ENCODE measurements at places on chromosomes 2 and 18.

- no peak overlapping the region for H3K4me3 ChIP-seq
- no peaks in the 10 kb centered on the region for H3K27me3 ChIP-seq
- no peaks in the 10 kb centered on the region for H3K36me3 ChIP-seq
- DNase-seq: peak; percentile 63
Measured at GRCh38 chr2:105114551-105114950, 76.7 kb downstream of the MRPS9 start.

DNA sequence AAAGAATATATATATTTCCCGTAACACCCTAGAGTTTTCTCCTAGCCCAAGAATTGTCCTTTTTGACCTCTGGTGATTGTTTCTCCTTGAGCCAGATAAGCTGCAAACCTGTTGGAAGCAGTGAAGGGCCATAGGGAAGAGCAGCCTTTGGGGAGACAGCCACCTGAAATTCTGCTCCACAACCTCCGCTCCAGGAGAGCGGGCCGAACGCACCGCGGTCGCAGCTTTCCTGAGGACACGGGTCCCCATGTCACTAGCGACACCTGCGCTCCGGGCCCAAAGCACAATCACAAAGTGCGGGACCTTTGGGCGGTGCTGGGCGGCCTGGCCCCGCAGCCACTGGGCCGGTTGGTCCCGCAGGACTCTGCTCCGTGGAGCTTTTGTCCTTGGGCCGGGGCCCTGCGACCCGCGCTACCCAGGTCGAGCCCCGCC, 557 bp upstream of the DSG2 start:
- peaks cover 7% of the 10 kb centered on the region for H3K4me1 ChIP-seq
- no peaks in the 10 kb centered on the region for H3K36me3 ChIP-seq
- no peak overlapping the region for H3K27ac ChIP-seq
- DNase-seq: no peak

GRCh38 chr2:150465703-150466569, 21.5 kb downstream of the RND3 start:
- no peaks in the 10 kb centered on the region for H3K4me1 ChIP-seq
- H3K4me3 ChIP-seq: no peak overlapping the region
- H3K27ac ChIP-seq: peak overlapping the region; percentile 78
- H3K27me3 ChIP-seq: no peaks in the 10 kb centered on the region
- DNase-seq: no peak

- H3K4me1 ChIP-seq: peaks cover 2% of the 10 kb centered on the region
- no peaks in the 10 kb centered on the region for H3K36me3 ChIP-seq
- no peak overlapping the region for H3K27ac ChIP-seq
- H3K4me3 ChIP-seq: no peak overlapping the region
- no peak for DNase-seq
Measured at GRCh38 chr2:204340511-204340910, 204.8 kb upstream of the PARD3B start.

- H3K27ac ChIP-seq: no peak overlapping the region
- no peak overlapping the region for H3K4me3 ChIP-seq
- H3K4me1 ChIP-seq: peaks cover 9% of the 10 kb centered on the region
- peaks cover 33% of the 10 kb centered on the region for H3K36me3 ChIP-seq
- DNase-seq: no peak
Measured at GRCh38 chr18:23573020-23573419, 13.3 kb downstream of the NPC1 start.

- no peaks in the 10 kb centered on the region for H3K4me1 ChIP-seq
- no peaks in the 10 kb centered on the region for H3K36me3 ChIP-seq
- no peak overlapping the region for H3K27ac ChIP-seq
- no peak for DNase-seq
- H3K4me3 ChIP-seq: no peak overlapping the region
Measured at GRCh38 chr2:226080334-226080733, 680.8 kb downstream of the NYAP2 start.

GRCh38 chr2:220168891-220169546, 541.6 kb downstream of the SLC4A3 start:
- H3K27me3 ChIP-seq: no peaks in the 10 kb centered on the region
- H3K27ac ChIP-seq: no peak overlapping the region
- H3K4me3 ChIP-seq: no peak overlapping the region

- no peak overlapping the region for H3K4me3 ChIP-seq
- DNase-seq: no peak
- H3K27me3 ChIP-seq: no peaks in the 10 kb centered on the region
- H3K4me1 ChIP-seq: no peaks in the 10 kb centered on the region
- H3K36me3 ChIP-seq: no peaks in the 10 kb centered on the region
Measured at GRCh38 chr2:19021721-19022120, 336.7 kb downstream of the OSR1 start.

DNA sequence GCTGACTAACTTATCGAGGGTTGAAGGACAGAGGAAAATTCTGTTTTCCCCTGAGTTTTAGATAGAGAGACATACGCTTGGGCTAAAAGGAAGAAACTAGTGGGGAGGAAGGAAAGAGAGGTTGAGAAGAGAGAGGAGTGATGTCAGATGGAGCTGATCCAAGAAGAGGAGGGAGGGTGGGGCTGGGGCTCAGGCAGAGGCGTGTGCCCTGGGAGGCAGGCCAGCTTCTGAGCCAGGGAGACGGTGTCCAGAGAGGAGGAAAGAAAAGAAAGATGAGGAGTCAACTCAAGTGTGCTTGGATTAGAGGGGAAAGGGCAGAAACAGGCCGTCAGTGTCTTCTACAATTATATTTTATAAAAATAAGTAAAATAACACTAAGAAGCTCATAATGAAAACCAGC, 56.2 kb downstream of the EMILIN2 start:
- H3K36me3 ChIP-seq: no peaks in the 10 kb centered on the region
- H3K4me1 ChIP-seq: peaks cover 55% of the 10 kb centered on the region
- H3K27ac ChIP-seq: peak overlapping the region; percentile 93
- H3K27me3 ChIP-seq: peaks cover 9% of the 10 kb centered on the region

DNA sequence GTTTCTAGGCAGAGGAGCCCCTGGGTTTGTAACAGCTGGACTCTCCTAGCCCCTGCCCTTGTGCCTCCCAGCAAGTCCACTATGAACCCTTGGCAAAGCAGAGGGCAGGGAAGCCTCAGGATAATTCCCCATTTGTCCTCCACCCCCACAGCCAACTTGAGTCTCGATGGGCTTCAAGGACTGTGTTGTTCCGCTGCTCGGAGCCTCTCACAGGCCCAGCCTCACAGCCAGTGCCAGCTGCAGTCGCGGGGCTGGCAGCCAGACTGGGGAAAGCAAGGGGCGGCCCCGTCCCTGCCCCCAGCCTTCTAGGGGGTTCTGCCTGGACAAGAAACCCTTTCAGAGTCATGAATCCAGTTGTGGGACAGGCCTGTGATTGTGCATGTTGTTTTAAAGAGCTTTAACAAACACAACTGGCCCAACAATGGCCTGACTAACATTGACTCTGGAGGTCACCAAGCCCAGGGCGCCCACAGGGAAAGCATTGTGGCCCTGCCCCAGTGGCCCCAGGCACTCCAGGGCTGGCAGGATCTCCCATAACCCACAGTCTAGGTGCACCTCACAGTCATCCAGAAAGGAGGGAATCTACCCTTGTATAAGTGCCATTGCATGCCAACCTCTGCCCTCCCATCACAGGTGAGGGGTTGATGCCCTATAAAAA, 71.8 kb upstream of the DAPL1 start:
- peaks cover 57% of the 10 kb centered on the region for H3K4me1 ChIP-seq
- DNase-seq: peak; percentile 59
- H3K27ac ChIP-seq: no peak overlapping the region
- no peaks in the 10 kb centered on the region for H3K27me3 ChIP-seq
- H3K4me3 ChIP-seq: no peak overlapping the region
- H3K36me3 ChIP-seq: no peaks in the 10 kb centered on the region

GRCh38 chr18:3321133-3321812, 59.3 kb downstream of the MYL12B start:
- H3K27ac ChIP-seq: no peak overlapping the region
- H3K4me3 ChIP-seq: no peak overlapping the region
- DNase-seq: no peak
- no peaks in the 10 kb centered on the region for H3K4me1 ChIP-seq
- H3K27me3 ChIP-seq: no peaks in the 10 kb centered on the region
- no peaks in the 10 kb centered on the region for H3K36me3 ChIP-seq

GRCh38 chr2:67982956-67983355, 79.8 kb downstream of the C1D start:
- no peak for DNase-seq
- H3K27ac ChIP-seq: no peak overlapping the region
- no peaks in the 10 kb centered on the region for H3K4me1 ChIP-seq
- no peaks in the 10 kb centered on the region for H3K36me3 ChIP-seq
- H3K4me3 ChIP-seq: no peak overlapping the region
- no peaks in the 10 kb centered on the region for H3K27me3 ChIP-seq

DNA sequence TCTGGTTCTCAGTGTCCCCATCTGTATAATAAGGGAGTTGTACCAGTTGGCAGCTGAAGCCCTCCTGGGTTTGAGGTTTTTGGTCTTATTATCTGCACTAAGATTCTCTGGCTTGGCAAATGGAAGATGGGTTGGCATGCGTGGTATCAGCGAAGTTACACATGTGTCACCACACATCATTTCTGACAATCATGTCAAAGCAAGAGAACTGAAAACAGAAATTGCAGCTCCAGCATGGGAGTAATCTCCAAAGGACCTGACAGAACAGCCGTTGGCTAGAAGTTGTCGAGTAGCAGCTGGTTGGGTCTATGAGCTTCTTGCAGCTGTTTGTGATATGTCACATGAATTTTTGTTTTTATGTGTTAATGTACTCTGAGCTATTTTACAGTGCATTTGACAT, 317.4 kb downstream of the SLC4A3 start:
- peak overlapping the region; percentile 16 for H3K27ac ChIP-seq
- DNase-seq: peak; percentile 86
- no peaks in the 10 kb centered on the region for H3K36me3 ChIP-seq
- no peaks in the 10 kb centered on the region for H3K27me3 ChIP-seq
- peaks cover 8% of the 10 kb centered on the region for H3K4me1 ChIP-seq
- no peak overlapping the region for H3K4me3 ChIP-seq

GRCh38 chr2:232502511-232502910, 14.9 kb upstream of the ECEL1 start:
- H3K36me3 ChIP-seq: no peaks in the 10 kb centered on the region
- H3K27me3 ChIP-seq: peaks cover 67% of the 10 kb centered on the region
- H3K4me1 ChIP-seq: peaks cover 19% of the 10 kb centered on the region

- H3K27ac ChIP-seq: no peak overlapping the region
- no peak for DNase-seq
- H3K4me3 ChIP-seq: no peak overlapping the region
- no peaks in the 10 kb centered on the region for H3K27me3 ChIP-seq
- no peaks in the 10 kb centered on the region for H3K36me3 ChIP-seq
- no peaks in the 10 kb centered on the region for H3K4me1 ChIP-seq
Measured at GRCh38 chr18:62479574-62479973, 43.3 kb upstream of the ZCCHC2 start.

DNA sequence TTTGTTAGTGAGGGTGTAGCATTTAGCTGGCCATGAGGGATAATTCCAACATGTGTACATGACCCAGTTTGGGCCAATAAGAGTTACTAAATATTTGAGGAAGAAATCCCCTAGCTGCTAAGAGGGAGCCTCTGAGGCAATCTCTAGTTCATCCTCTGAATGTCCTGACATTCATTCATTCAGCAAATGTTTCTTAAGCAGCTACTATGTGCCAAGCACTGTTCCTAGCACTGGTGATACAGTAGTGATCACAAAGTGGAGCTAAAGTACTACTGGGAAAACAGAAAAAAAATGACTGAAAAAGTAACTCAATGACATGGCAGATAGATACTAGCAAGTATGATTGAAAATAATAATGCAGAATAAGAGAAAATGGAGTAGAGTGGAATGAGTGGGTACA, 79.8 kb upstream of the PID1 start:
- H3K4me1 ChIP-seq: no peaks in the 10 kb centered on the region
- no peaks in the 10 kb centered on the region for H3K36me3 ChIP-seq
- no peak overlapping the region for H3K27ac ChIP-seq
- no peak for DNase-seq
- H3K27me3 ChIP-seq: no peaks in the 10 kb centered on the region

GRCh38 chr2:176490061-176490861, 221.0 kb downstream of the MTX2 start:
- peak overlapping the region; percentile 95 for H3K27ac ChIP-seq
- no peak overlapping the region for H3K4me3 ChIP-seq
- DNase-seq: peak; percentile 83
- H3K4me1 ChIP-seq: peaks cover 38% of the 10 kb centered on the region
- no peaks in the 10 kb centered on the region for H3K36me3 ChIP-seq
- no peaks in the 10 kb centered on the region for H3K27me3 ChIP-seq

- peak; percentile 96 for DNase-seq
- H3K27me3 ChIP-seq: no peaks in the 10 kb centered on the region
- H3K27ac ChIP-seq: peak overlapping the region; percentile 98
- peak overlapping the region; percentile 54 for H3K4me3 ChIP-seq
Measured at GRCh38 chr2:231666171-231667095, 41.9 kb upstream of the PTMA start.

DNA sequence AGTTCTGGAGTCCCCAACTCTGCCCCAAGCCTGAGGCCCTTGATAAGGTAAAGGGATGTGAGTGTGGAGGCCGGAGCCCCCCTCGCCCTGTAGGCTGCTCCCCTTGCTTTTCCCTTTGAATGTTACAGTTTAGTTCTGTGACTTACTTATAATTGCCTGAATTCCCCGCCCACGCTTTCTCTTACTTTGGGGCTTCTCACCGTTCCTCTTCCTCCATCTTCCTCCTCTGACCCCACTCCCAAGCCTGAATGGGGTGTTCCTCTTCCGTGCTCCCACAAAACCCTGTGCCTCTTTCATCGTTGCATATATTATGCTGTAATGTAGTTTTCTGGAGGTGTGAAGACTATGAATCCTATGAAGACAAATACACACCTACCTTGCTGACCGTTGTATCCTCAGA, 15.0 kb upstream of the IL1RN start:
- H3K36me3 ChIP-seq: no peaks in the 10 kb centered on the region
- H3K27me3 ChIP-seq: no peaks in the 10 kb centered on the region
- H3K27ac ChIP-seq: no peak overlapping the region
- H3K4me1 ChIP-seq: no peaks in the 10 kb centered on the region
- DNase-seq: no peak

- no peak for DNase-seq
- no peaks in the 10 kb centered on the region for H3K27me3 ChIP-seq
- H3K4me3 ChIP-seq: no peak overlapping the region
- no peak overlapping the region for H3K27ac ChIP-seq
- no peaks in the 10 kb centered on the region for H3K36me3 ChIP-seq
Measured at GRCh38 chr2:65737452-65738011, 305.1 kb upstream of the SPRED2 start.

Data from muscle of leg (tissue), 16 donors.